Head of caudate nucleus (tissue), 42 donors: ENCODE measurements at places on chromosomes 13 and 19.
A peak's percentile ranks its signal among the peaks of the same experiment; 100 is the strongest.

GRCh38 chr19:45514376-45515051, 7.2 kb downstream of the VASP start:
- no peak for DNase-seq

DNA sequence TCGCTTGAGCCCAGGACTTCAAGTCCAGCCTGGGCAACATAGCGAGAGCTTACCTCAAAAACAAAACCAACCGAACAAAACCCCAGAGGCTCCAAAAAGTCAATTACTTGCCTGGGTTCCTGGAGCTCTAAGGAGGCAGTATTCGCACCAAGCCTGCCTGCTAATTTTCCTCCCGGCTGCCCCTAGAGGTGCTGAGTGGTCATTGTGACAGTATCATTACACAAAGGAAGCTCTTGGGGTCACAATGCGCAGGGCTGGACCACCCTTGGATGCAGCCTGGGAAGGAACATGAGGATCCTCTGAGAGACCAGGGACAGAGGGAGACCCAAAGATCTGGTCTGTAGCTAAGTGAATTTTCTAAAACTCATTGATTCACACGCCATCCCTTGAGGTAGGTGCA, 8.5 kb upstream of the PEX11G start:
- DNase-seq: no peak

GRCh38 chr19:31347828-31348392, 1.3 kb downstream of the TSHZ3 start:
- no peak for DNase-seq

- DNase-seq: no peak
Observed at GRCh38 chr13:40102360-40102727, 446.9 kb downstream of the COG6 start.

- DNase-seq: no peak
Observed at GRCh38 chr19:28020619-28021258, 1192.2 kb downstream of the UQCRFS1 start.

- no peak for DNase-seq
Observed at GRCh38 chr13:52644108-52644507, 1.9 kb downstream of the HNRNPA1L2 start.

GRCh38 chr13:82687884-82688283, 1194.4 kb downstream of the SLITRK1 start:
- no peak for DNase-seq

- DNase-seq: no peak
Observed at GRCh38 chr13:101489643-101490405, 37.3 kb downstream of the ITGBL1 start.

- DNase-seq: no peak
Observed at GRCh38 chr13:113598481-113598880, 13.9 kb downstream of the TFDP1 start.

DNA sequence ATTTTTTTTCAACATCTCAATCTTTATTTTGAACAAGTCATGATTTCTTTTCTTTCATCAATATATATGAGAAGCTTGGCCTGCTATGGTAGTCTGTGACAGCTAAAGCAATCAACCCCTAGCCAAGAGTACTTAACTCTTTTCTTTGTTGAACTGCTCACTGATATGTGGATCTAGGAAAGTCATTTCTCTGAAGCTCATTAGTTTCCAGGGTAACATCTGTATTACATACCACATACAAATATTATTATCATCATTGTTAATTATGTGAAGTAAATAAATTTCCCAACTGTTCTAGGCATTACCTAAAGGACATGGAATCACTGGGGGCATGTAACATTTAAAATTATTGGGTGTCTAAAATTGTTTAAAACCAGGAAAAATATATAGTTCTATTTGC, 267.3 kb downstream of the DCT start:
- DNase-seq: no peak

DNA sequence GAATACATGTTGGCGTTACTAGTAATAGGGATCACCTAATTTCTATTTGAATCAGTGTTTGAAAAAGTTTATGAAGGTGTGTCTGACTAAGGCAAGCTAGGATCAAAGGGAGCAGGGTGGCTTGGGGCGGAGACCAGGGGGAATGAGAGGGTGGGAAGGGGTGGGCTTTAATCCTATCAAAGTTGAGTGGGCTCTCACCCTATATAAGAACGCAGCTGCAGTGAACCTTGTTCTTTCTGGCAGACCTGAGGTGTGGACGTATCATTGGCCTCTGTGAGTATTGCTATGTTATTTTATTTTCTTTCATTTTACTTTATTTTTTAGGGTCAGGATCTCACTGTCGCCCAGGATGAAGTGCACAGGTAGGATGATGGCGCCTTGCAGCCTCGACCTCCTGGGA, 37.4 kb downstream of the NLRP12 start:
- DNase-seq: no peak

DNA sequence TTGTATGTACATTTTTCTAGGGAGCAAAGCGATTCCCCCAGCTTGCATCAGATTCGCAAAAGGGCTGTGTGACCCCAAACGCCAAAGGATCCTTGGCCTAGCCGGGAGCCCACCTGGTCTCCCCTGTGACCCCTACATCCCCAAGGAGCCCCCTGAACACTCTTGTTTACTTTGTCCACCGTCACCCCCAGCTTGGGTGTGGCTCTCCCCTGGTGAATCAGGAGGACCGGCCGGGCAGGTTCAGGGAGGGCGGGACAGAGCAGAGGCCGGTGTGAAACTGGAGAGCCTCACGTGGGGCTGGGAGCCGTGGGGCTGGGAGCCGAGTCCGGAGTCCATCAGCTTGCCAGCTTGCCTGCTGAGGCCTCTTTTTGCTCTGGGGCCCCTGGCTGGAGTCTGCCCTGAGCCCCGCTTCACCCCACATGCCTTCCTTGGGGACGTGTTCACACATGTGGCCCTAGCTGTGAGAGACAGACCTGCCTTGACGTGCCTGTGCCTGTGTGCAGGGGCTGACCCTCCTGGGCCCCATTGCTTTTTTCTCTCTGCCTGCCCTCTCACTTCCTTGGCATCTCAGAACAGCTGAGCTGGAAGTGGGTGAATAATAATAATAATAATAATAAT, 2.0 kb downstream of the ITPKC start:
- peak; percentile 30 for DNase-seq

DNA sequence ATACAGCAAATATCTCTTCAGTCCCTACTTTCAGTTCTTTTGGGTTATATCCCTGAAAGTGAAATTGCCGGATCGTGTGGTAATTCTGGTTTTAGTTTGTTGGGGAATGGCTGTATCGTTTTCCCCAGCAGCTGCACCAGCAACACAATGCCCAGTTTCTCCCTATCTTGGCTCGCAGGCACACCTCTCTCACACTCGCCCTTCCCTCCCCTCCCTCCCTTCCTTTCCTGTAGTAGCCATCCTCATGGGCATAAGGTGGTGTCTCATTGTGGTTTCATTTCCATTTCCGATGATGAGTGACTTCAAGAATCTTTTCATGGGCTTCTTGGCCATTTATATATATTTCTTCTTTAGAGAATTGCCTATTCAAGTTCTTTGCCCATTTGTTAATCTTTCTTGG, 8.6 kb upstream of the GPR18 start:
- no peak for DNase-seq

GRCh38 chr13:99326012-99326411, 18.8 kb upstream of the GPR183 start:
- no peak for DNase-seq

- no peak for DNase-seq
Observed at GRCh38 chr13:99315186-99315585, 8.0 kb upstream of the GPR183 start.

DNA sequence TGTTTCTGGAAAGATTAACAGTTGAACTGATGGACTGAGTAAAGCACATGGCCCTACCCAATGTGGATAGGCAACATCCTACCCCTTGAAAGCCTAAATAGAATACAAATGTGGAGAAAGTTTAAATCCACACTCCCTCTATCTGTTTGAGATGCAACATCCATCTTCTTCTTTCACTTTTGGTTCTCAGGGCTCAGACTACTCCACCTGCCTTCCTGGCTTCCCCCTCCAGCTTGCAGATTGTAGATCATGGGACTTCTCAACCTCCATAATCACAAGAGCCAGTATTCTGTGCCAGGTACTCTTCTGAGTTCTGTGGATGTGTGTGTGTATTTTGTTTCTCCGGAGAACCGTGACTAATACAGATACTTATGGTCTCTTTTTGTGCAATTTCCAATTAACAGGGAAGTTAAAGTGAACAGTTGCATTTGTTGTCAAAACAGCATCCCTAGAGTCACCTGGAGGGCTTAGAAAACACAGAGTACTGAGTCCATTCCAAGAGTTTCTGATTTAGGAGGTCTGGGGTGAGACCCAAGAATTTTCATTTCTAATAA, 590.3 kb upstream of the MIR17HG start:
- DNase-seq: no peak

GRCh38 chr19:16756649-16757048, 37.0 kb downstream of the NWD1 start:
- DNase-seq: no peak
